ENCODE measurements at places on chromosomes 16 and 17.

GRCh38 chr16:5446623-5447240 is 349.1 kb upstream of the EEF2KMT start:
- DNase-seq = no peak

- DNase-seq = no peak
Measured at GRCh38 chr17:42485680-42486079, 27.0 kb downstream of the ATP6V0A1 start.

DNA sequence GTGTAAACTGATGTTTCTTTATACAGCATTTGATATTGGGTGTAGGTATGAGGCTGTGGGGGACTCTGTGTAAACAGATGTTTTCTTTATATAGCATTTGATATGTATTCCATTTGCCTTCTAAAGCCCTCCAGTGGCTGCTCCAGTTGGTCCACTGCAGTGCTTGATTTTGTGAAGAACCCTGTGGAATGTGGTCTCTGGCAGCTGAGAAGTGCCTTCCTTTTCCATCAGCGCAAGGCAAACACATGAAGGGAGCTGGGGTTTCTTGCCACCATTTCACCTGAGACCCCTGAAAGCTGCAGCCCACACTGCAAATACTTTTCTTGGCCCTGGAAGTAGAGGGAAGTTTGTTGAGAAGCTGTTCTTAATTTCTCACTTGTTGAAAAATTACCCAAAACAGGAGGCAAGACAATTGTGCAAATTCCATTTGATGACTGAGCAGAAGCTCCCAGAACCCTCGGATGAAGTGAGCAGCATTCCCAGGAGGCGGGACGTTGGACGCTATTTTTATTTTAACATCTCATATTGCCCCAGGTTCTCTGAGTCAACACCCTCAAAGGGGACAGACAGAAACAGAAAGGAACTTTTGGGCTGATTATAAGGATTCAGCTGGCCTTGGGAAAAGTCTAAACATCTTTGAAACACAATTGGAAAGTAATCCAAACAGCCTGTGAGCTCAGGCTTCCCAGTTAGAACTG is 158.5 kb upstream of the RPH3AL start:
- no peak for DNase-seq

GRCh38 chr17:5683241-5683640 is 98.9 kb upstream of the NLRP1 start:
- DNase-seq = no peak

DNA sequence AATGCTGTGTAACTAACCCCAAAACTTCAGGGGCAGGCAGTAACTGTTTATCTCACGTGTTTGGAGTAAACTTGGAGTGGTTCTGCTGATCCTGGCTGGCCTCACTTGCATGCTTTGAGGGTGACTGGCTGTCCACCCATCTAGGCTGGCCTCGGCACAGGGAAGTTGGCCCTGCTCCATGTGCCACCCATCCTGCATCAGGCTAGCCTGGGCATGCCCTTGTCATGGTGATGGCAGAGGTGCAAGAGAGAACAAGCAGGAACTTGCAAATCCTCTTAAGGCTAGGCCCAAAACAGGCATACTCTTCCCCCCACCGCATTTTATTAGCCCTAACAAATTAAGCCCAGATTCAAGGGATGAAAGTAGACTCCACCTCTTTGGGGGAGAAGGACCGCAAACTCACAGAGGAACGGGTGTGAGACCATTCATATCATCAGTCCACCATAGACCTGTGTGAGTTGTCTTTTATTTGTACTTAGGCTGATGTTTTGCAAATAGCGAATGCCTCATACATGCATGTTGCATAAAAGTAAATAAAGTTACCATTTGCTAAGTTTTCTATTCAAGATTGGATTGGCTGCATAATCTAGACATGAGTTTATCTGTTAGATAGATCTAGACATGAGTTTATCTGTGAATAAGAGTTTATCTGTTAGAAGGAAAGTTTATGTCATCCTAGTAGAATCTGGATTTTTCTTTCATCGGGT is 221.0 kb downstream of the CCDC182 start:
- no peak for DNase-seq

GRCh38 chr17:48021934-48022333 is 15.7 kb downstream of the COPZ2 start:
- DNase-seq = no peak

DNA sequence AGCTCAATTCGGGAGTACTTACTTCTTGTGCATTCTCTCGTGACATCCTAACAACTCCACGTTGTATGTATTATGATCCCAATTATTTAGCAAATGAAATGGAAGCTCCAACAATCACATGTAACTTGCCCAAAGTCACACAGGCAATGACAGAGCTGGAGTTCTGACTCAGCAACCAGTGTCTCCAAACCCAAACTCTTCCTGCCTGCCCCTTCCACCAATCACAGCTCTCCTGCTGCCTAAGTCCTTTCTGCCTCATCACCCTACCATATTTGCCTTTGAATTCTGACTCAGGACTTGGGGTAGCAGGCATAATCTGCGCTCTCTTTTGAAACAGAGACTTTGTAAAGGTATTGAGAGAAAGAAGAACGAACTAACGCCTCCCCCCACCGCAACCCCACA is 245.2 kb upstream of the MAF start:
- DNase-seq = no peak

DNA sequence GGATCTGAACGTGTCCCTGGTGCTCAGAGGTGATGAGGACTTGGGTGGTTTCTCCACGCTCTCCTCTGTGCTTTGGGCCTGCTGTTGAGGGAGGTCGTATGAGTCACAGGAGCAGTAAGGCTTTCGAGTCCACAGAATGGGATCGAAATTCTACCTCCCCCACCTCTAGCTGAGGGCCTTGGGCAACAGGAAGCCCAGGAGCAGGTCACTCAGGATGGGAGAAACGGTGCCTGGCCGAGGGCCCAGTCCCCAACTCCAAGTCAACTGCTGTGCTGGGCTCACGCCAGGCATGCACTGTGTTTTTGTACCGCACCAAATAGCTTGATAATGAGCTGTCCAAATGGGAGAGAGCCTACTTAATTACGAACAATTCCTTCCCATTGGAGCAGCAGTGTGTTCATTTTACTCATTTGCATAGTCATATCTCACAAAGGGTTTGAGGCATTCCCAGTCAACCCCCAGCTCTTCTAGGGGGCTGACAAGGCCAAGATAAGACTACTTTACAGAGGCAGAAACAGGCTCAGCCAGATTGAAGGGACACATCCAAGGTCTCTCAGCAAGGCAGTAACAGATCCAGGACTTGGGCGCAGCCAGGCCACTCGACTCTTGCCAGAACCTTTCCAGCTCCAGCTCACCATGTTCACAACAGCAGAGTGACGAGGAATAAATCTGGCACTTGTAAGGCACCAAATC is 53.6 kb downstream of the WNT3 start:
- no peak for DNase-seq

DNA sequence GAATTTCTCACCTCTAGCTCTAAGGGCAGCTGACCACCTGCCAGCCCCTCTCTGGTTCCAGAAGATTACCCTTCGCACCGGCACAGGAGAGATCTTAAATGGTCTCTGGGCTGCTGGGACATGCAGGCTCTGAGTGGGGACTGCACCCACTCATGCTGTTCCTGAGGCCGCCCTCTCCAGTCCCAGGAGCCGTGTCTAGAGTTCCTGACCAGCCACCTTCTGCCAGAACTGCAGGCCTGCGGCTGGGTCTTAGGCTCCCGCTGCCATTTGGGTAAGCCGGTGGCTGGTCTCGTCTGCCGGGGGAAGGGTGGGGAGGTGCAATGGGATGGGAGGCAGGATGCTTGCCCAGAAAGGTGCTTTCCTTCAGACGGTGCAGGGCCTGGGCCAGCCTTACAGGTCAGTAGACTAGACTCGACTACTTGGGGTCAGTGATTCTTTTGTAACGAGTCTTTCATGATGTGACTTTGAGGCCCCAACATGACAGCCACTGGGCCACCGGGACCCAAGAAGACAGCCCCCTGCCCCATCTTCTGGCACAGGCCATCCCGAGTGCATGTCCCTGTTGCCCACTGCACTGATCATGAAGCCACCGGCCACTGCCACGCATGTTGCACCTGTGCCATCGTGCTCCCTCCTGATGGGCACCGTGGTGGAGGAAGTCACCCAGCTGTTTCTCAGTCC is 26.4 kb downstream of the B9D1 start:
- no peak for DNase-seq

- no peak for DNase-seq
Measured at GRCh38 chr16:88886420-88886844, 20.0 kb upstream of the PABPN1L start.

DNA sequence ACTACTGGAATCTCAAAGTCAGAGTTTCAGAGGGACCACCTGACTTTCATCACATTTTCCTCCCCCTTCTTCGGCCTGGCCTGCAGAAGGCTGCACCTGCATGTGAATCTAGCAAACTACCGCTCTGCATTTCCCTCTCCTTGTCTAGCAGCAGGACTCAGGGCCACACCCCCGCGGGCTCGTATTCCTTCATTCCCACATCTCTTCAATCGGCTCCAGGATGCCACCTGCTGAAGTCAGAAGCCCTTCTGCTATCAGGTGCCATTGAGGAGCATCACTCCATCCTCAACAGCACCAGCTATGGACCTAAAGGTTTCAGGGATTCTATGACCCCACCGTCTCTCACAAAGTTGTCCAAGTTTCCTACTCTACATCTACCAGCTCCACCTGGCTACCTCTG is 169.5 kb downstream of the VPS53 start:
- no peak for DNase-seq

DNA sequence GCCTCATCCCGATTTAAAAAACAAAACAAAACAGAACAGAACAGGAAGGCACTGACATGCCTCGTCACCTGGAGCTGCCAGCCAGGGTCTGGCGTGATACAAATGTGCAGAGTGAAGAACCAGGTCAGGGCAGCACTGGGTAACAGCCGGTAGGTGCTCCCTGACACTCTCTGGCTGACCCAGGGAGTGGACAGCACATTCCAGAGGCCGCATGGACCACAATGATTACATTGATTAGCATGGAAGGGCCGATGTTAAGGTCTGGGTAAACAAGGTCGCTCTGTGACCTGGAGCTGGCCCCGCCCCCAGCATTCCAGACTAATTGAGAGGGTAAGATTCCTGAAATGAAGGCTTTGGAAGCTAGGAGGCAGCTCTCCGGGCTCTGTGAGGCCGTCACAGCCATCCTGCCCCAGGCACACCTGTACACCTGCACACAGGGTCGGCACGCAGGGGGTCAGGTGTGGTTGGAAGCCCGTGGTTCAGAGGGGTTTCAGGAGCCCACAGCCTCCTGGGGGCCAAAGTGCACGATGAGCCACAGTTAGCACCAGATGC is 21.4 kb downstream of the PIEZO1 start:
- no peak for DNase-seq

DNA sequence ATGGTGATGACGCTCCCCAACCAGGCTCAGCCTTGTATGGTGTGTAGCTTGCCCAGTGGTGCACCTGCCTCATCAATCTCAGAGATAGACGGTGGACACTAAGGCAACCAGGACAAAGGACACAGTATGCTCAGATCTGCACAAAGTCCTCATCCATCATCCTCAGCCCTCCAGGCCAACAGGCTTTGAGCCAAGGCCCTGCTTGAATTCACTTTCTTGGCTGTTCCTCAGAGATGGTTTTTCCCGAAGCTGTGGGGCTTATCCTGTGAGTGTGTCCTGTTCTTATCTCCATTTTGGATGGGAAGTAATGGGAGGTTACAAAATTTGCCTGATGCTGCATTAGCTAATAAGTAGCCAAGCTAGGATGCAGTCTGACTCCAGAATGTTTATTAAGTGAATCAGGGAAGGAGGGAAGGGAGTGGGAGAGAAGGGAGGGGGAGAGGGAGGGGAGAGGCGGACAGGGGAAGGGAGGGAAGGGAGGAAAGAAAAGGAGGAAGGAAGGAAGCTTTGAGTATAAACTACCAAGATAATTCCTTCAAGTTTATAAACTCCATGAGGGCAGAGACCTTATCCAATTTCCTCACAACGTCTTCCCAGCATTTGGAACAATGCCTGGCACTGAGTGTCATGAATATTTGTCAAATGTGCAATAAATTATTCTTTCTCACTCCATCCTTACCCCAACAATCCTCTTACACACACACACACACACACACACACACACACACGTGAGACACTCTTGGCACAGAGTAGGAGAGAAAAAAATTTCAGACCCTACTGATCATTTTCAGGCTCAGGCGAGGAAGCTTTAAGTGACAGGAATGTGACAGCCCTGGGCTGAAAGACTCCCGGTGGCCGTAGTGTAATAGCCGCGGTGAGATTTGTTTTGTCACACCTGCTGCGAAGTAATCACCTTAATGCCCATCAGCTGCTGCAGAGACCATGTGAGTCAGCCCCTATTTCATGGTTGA is 84.3 kb downstream of the BMERB1 start:
- DNase-seq = no peak

GRCh38 chr16:621526-622105 is 9.2 kb upstream of the WFIKKN1 start:
- DNase-seq = no peak

GRCh38 chr17:7858522-7858810 is 663 bp downstream of the CYB5D1 start:
- DNase-seq = no peak

- DNase-seq = no peak
Measured at GRCh38 chr17:77579131-77579530, 379.4 kb upstream of the TNRC6C start.

- no peak for DNase-seq
Measured at GRCh38 chr17:8659758-8660410, 29.4 kb upstream of the MYH10 start.

GRCh38 chr16:78484509-78485058 is 385.1 kb downstream of the WWOX start:
- no peak for DNase-seq

DNA sequence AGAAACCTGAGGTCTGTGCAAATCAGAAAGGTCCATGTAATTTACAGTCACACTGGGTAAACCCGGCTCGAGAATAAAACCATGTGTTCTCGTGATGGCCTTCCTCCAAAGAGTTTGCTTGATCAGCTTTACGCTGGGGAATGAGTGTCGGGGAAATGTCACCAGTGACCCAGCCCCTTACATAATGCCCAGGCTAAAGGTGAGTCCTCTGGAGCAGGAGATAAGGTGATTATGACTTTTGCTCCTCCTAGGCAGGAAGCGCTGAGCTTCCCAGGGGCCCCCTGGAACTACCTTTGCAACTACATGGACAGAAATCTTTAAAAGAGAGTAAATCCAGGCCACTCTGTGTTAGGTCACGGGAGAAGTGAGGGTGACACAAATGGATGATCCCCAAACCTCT is 15.7 kb downstream of the SLC6A4 start:
- no peak for DNase-seq

DNA sequence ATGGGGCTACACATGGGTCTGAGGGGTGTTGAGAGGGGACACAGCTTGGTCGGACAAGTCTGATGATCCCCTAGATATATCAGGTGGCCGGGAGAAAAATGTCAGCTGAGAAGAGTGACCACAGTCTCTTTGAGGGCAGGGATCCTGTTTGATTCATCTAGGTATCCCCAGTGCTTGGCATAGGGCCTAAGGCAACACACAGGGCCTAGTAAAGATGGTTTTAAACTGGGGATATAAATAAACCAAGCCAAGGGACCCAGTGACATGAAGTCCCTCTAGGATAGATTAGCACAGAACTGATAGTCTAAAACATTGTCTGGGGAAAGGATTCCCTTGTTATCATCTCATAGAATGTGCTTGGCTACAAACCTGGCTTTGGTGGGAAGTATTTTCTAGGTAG is 1.4 kb downstream of the ERCC4 start:
- DNase-seq = no peak

All from stimulated activated CD8-positive, alpha-beta memory T cell treated with anti-CD3 and anti-CD28 coated beads, Interleukin-4, amount 100 ng/mL, for 4 hours (primary cell).